Activated CD8-positive, alpha-beta T cell treated with anti-CD3 and anti-CD28 coated beads, Interleukin-2, amount 10 ng/mL, durations not matched to agents 7 days and 5 days (primary cell): ENCODE measurements at places on chromosomes 16 and 17.

- DNase-seq: no peak
Measured at GRCh38 chr17:66450008-66450851, 147.8 kb downstream of the PRKCA start.

GRCh38 chr16:53266156-53266555 is 168.1 kb upstream of the RBL2 start:
- DNase-seq: no peak

DNA sequence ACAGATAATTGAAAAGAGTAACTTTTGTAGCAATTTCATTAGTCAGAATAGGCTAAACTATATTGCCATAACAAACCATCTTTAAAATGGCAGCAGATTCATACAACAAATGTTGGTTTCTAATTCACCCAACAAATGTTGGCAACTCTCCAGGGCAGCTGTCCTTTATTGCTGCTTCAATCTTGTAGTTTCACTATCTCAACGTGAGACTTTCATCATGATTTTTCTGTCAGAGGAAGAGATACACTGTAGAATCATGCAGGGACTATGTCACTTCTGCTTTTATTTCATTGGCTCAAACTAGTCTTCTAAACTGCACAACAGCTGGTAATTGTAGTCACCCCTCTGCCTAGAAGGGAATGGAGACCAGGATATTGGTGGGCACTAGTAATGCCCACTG is 174.2 kb downstream of the TANC2 start:
- no peak for DNase-seq

- DNase-seq: no peak
Measured at GRCh38 chr17:80221351-80222105, 1.3 kb downstream of the SLC26A11 start.

DNA sequence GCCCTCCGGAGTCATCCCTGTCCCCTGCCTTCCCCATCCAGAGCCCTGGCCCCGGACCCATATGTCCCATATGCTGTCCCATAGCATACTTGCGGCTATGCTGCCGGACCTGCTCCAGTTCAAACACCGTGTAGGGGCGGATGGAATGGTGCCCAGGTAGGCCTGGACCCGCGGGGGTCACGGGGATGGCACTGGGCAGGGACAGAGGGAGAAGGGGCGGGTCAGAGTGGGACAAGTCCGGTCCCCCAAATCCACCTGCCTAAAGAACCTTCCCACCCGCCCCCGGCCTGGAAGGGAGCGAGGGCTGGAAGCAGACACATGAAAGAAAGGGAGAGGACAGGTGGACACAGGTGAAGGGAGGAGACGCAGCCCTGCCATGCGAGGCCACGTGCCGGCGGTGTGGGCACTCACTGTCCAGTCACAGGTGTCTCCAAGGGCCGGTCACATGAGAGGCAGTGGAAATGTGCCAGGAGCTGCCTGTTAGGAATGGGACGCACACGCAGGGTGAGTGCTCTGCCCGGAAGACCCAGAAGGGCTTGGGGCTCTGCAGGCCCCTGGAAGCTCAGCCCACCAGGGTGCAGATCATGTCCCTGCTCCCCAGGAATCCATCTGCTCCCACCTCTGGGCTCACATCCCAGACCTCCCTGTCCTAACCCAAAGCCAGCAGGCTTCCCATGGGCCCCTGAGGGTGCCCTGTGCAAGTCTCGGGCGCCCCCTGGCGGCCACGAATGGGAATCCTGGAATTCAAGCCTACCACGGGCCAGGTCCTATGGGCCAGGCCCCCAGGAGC is 14.0 kb downstream of the UBALD2 start:
- peak; percentile 89 for DNase-seq

DNA sequence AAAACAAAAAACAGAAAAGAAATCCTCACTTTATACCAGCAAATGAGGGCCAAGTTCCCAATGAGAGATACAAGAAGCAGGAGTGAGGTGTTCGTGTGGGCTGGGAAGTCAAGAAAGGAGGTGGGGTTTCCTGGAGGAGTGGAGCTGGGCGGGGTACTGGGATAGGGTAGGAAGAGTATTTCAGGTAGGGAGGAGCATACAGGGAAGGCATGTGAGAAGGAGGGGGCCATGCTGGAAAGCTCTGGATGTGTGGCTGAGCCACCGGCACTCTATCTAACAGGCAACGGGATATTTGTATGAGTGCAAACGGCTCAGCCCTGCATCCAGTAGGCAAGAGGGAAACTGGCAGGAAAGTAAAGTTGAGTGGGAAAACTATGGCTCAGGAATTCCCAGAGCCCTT is 4.2 kb downstream of the OR3A2 start:
- DNase-seq: no peak

GRCh38 chr17:60094754-60095153 is 16.0 kb upstream of the HEATR6 start:
- DNase-seq: no peak

- DNase-seq: no peak
Measured at GRCh38 chr16:1942047-1942809, 771 bp downstream of the MSRB1 start.

GRCh38 chr17:80105762-80106161 is 4.4 kb downstream of the GAA start:
- DNase-seq: no peak

- DNase-seq: no peak
Measured at GRCh38 chr16:53908731-53909130, 204.8 kb downstream of the FTO start.

DNA sequence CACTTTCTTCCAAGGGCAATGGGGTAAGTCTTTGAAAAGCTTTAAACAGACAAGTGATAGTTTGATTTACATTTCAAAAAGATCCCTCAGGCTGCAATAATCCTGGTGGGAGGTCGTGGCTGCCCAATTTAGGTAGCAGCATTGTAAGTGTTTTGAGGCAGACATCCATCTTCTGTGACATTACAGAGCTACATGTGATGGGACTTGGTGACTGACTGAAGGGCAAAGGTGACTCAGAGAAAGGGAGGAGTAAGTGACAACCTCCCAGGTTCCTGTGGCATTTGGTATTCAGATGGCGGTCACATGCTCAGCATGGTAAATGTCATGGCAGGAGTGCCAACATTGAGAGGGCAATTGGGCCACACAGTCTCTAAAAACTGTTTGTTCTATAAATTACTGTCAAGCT is 26.5 kb downstream of the STAT3 start:
- peak; percentile 52 for DNase-seq

- DNase-seq: no peak
Measured at GRCh38 chr16:3518292-3518985, 17.6 kb downstream of the CLUAP1 start.

GRCh38 chr16:79509211-79509631 is 91.3 kb downstream of the MAF start:
- DNase-seq: no peak

GRCh38 chr16:58501242-58502131 is 1.5 kb downstream of the NDRG4 start:
- peak; percentile 38 for DNase-seq

- DNase-seq: no peak
Measured at GRCh38 chr17:17780922-17781590, 55.7 kb downstream of the SREBF1 start.

DNA sequence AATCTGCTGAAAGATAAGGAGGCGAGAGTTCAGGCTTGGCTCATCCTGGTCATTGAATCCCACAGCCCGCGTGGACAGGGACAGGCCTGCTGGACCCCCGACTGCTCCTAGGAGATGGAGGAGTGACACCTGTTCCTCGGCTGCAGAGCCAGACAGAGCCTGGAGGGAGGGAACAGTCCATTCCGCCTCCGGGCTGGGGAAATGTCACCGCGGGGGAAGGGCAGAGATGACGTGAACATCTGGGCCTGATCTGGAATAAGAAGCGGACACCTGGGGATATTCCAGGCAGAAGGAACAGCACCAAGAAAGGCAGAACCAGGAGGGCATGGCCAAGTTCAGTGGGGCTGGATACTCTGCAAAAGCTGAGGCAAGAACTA is 1.5 kb downstream of the ZNF747 start:
- no peak for DNase-seq

- DNase-seq: no peak
Measured at GRCh38 chr17:3691617-3692067, 4.3 kb downstream of the P2RX5 start.

GRCh38 chr16:83100679-83101078 is 473.9 kb downstream of the CDH13 start:
- no peak for DNase-seq

GRCh38 chr17:61423967-61424649 is 24.5 kb downstream of the TBX2 start:
- DNase-seq: no peak

- DNase-seq: no peak
Measured at GRCh38 chr16:58016840-58017446, 8.6 kb upstream of the MMP15 start.

- no peak for DNase-seq
Measured at GRCh38 chr16:83774066-83774465, 33.7 kb upstream of the HSBP1 start.

DNA sequence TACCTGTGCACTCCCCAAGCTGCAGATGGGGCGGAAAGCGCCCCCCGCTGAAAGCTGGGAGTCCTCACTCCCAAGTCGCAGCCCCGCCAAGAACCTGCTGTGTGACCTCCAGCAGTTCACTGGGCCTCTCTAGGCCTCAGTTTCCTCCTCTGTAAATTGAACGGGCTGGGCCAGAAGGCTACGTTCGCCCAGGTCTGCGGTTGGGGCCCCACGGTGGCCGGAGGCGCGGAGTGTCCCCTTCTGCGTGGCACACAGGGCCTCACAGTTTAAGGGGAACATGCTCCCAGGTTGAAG is 628 bp downstream of the GALK1 start:
- no peak for DNase-seq

- no peak for DNase-seq
Measured at GRCh38 chr16:49621241-49622083, 234.4 kb downstream of the ZNF423 start.

GRCh38 chr16:87931504-87931903 is 4.8 kb downstream of the CA5A start:
- no peak for DNase-seq

GRCh38 chr17:31388351-31388750 is 3.1 kb upstream of the RAB11FIP4 start:
- DNase-seq: no peak

GRCh38 chr16:67039260-67040020 is 10.5 kb downstream of the CBFB start:
- no peak for DNase-seq

- DNase-seq: peak; percentile 63
Measured at GRCh38 chr16:80466024-80466987, 74.5 kb upstream of the DYNLRB2 start.

GRCh38 chr17:19447085-19447583 is 36.1 kb downstream of the RNF112 start:
- peak; percentile 78 for DNase-seq

- DNase-seq: no peak
Measured at GRCh38 chr16:29663807-29664090, 702 bp downstream of the SPN start.

DNA sequence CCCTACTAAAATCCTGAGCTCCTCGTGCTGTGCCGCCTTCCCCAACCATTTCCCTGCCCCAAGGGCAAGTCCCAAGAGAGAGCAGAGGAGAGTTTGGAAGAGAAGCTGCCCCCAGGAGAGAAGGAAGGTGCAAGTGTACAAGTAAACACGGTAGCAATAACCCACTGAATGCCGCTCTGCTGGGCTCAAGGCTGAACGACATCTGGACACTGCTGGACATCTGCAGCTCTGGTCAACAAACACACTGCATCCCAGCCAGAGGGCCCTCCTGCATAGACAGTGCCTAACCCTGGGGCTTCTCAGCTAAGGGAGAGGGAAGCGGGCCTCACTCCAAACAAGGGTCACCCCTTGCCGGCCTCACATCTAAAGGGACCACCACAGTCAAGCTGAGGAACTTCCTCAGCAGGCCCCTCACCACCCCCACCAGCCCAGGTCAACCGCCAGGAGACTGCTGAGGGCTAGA is 12.7 kb downstream of the JUP start:
- no peak for DNase-seq

DNA sequence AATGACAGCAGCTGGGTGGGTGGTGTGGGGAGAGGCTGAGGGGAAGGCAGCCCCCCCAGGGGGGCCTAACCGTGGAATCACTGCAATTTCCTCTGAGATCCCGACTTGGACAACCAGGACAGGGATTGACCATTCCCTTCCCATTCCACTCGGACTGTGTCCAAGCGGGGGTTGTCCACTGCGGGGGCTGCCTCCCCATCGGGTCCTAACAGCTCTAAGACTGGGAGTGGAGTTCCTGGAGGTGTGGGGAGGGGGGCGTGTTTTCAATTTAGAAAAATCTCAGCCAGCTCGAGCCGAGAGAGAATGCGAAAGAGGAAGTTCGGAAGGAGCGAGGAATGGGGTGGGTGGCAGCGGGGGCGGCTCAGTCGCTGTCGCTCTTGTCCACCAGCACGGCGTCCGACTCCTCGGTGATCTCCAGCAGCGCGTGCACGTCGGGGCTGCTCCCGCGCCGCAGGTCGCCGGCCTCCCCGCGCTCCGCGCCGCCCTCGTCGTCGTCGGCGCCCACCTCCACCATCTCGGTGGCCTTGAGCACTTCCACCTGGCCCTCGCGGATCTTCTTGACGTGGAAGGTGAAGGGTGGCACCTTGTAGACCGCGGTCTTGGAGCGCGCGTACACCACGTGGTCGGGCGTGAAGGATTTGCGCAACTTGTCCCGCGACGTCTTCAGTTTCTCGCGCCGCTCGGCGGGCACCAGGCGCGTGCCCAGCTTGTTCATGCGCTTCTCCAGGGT is 16.2 kb upstream of the STAT3 start:
- no peak for DNase-seq

GRCh38 chr16:15948532-15949209 is 745 bp upstream of the ABCC1 start:
- DNase-seq: no peak

GRCh38 chr16:74570412-74571301 is 36.3 kb downstream of the GLG1 start:
- no peak for DNase-seq

DNA sequence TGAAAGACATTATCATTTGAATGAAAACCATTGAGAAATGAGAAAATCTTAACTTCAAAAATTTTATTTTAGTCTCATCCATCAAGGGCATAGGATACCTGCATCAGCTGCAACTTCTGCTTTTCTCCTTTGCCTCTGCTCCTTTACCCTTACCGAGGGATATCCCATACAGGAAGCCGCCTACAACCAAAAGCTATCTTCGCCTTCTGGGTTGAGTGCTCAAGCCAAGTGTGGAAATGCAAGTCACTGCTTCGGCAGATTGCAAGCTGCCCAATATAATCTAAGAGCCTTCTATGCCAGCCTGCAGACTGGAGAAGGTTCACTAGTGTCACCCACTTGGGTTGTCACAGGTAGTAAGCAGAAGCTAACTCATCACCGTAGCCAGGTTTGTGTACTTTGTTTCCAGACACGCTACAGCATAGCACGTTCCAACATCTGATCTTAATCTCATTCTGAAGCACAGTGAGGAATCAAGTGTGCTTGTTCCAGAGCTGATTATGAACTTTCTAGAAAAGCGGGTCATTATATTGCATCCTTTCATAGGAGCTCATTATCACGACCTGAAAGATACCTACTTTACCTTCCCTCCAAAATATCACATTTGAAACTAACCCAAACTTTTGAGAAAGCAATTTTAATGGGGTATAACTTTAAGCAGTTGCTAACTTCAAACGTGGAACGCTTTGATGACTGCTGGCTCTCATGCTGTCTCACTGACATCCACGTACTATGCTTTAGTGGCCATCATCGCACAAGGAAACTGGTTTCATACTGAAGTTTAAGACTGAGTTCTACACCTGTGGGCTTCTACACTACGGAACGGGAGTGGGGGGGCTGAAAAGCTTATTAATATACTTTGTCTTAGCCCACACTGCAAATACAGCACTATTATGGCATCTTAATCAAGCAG is 8.0 kb upstream of the UNK start:
- peak; percentile 35 for DNase-seq

- DNase-seq: no peak
Measured at GRCh38 chr16:67241008-67241900, 6.0 kb downstream of the FHOD1 start.

- DNase-seq: no peak
Measured at GRCh38 chr16:76574651-76575050, 297.4 kb downstream of the CNTNAP4 start.
